Natural killer cell (primary cell): ENCODE measurements at places on chromosomes 5 and 9. TPM values are rescaled to one million over a fixed set of nuclear protein-coding genes. Genes with fewer than 3 reads are reported as not detected.

LMX1B gene
- total RNA-seq, result not detected

SLC23A1 gene
- total RNA-seq, result not detected

FAM221B gene
- not detected for total RNA-seq

PIP5K1B gene
- 0.73 TPM for total RNA-seq

PLAC8L1 gene
- 0.45 TPM for total RNA-seq

SIT1 gene
- total RNA-seq, result 1.2 TPM

INSL6 gene
- total RNA-seq, result not detected

CDHR2 gene
- total RNA-seq, result 0.75 TPM

RAI14 gene
- 0.40 TPM for total RNA-seq

KIF4B gene
- not detected for total RNA-seq

LAMC3 gene
- not detected for total RNA-seq

LCN15 gene
- not detected for total RNA-seq
